Right lung (tissue), 10 donors: ENCODE measurements at places on chromosomes 6 and 20. TPM values are rescaled to one million over a fixed set of nuclear protein-coding genes. Genes with fewer than 3 reads are reported as not detected.

CYP24A1 gene
- not detected for polyA plus RNA-seq

DNA sequence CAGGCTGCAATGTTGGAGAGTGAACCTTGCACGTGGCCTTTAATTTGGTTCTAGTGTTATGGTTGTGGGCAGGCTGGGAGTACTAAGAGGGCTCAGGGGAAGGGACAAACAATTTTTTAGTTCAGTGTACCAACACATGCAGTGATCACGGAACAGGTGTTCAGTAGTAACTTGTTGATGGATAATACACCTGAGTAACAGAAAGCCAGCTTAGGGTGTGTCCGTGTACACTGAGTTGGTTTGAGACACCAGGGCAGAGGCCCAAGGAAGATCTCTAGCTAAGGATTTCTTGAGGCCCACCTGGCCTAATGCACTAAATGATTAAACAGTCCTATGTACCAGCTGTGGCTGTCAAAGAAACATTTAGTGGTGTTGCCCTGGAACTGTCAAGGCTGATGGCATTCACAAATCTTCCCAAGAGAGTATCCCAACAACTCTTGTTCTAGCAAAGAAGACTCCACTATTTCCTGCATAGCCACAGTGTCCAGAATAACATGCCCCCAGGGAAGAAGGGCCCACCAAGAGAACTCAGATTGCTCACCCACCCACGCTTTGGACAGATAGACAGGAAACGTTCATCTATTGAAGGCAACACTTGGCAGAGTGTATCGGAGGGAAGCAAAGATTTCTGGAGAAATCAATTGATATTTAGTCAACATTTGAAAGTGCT lies 60.0 kb downstream of the CD83 start:
- no peak for DNase-seq

- DNase-seq: no peak
These were observed 55.2 kb downstream of the PSMB1 start for GRCh38 chr6:170497841-170498301.

DNA sequence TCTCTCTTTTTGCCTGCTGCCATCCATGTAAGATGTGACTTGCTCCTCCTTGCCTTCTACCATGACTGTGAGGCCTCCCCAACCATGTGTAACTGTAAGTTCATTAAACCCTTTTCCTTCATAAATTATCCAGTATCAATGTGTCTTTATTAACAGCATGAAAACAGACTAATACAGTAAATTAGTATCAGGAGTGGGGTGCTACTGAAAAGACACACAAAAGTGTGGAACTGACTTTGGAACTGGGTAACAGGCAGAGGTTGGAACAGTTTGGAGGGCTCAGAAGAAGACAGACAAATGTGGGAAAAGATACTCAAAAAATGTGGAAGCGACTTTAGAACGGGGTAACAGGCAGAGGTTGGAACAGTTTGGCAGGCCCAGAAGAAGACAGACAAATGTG lies 189.4 kb downstream of the HTR1B start:
- no peak for DNase-seq

GRCh38 chr6:151005896-151006632 lies 140.6 kb downstream of the MTHFD1L start:
- DNase-seq: no peak
